ENCODE measurements at places on chromosomes 11 and 22. TPM values are rescaled to one million over a fixed set of nuclear protein-coding genes. Genes with fewer than 3 reads are reported as not detected.

- peak; percentile 51 for DNase-seq
These were observed 1.4 kb downstream of the ARHGAP20 start for GRCh38 chr11:110710628-110711381.

DNA sequence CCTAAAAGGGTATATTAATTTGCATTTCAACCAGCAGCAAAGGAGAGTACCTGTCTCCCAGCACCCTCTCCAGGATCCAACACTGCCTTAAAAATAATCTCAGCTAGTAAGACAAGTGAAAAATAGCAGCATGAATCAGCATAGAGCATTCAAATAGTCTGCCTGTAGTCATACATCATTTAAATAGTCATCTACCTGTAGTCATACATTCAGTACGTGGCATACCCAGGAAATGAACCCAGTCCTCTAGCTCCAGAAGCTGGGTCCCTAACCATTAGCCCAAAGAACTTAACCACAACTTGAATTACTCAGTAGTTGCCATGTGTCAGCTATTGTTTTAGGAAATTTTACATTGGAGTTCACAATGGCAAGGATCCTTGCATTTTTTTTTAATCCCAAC, 9.3 kb downstream of the TENM4 start:
- DNase-seq, result no peak

- no peak for DNase-seq
These were observed 21.4 kb upstream of the HMOX1 start for GRCh38 chr22:35359380-35360065.

DNA sequence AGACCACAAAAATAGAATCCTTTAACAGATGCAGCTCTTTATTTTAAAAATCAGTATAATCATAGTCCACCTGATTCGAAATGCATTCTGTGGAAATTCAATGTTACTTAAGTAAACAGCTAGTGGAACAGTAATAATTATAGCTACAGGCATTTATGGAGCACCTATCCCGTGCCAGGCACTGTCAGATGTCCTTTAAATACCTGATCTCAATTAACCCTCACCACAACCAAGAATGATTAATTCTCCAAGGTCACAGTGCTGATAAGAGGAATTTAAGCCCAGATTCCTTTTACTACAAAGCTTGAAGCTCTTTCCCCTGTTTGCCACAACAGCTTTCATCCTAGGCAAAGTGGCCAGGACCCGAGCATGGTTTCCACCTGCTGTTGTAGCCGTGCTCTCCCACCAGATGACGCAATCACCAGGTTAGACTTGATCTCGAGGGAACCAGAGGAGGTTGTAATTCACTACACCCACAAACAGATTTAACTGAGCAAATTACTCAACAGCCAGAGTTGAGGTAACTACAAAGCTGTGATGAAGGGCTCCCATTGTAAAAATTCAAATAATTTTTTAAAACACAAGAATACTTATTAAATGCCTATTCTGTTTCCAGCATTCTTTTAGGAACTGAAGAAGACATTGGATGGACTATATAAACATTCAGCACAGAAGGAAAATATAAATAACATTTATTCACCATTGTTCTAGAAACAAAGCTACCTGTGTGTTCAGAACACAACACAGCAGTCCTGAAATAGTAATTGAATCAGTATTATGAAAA, 10.3 kb downstream of the PRDM10 start:
- DNase-seq, result peak; percentile 18

DNA sequence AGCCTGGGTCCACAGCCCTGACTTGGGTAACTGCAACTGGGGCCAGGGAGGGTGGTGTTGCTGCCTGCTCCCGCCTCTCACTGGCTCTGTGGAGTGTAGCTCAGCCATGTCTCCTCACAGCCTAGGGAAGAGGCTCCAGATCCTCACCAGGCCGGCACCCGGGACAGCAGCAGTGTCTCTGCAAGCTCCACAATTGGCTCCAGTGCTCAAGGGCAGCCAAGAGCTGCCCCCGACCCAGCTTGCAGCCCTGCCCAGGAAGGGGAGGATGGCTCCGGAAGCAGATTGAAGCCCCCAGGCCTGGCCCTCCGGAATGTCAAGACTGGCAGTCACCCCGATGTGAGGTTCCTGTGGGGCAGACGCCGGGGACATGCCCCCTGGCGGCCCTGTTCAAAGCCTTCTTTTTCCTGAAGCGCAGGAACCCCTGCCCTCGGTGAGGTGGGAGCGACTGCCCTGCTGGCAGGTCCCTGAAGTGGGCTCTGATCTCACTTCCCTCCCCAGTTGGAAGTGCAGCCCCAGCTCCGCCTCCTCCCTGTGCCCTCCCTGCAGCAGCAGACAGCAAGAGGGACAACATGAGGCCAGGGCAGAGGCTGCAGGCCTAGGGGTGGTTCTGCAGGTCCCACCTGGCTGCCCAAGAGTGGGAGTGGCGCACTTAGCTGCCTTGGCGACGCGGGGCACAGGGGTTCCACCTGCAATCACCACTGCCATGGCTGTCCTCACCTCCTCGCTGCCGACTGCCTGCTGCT, 816.2 kb upstream of the LUZP2 start:
- DNase-seq, result no peak

DNA sequence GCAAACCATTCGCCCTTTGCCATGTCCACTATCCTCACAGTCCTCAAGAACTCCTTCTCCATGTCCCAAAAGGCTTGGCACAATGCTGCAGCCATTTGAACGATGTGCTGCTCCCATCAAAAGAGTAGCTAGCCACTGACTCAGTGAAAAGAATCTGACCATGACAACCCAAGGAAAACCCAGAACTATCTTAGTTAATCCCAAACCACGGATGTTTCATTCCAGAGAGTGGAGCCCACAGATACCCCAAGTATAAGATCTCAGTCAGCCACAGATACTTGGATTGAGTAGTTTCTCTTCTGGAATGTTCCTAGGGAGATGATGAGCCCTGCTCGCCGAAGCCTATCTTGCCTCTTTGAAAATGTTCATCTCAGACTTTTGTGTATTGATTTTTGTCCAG, 176.9 kb downstream of the NAV2 start:
- DNase-seq, result no peak

DNA sequence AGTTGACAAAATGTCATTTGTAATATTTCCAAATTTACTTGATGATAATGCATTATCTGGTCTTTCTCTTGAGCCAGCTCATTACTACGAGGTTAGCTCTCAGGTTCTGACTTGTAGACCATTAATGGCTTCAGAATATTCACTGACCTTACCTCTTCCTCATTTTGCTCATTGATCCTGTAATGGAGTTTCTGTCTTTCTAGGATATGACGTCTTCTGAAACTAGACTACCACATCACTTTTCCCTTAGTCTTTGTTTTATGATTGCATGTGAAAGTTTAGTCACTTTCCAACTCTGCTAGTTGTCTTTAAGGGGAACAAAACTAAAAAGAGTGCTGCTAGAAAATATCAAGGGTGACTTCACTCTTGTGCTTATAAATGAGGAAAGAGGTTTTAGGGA, 697.6 kb downstream of the JRKL start:
- DNase-seq, result no peak

DNA sequence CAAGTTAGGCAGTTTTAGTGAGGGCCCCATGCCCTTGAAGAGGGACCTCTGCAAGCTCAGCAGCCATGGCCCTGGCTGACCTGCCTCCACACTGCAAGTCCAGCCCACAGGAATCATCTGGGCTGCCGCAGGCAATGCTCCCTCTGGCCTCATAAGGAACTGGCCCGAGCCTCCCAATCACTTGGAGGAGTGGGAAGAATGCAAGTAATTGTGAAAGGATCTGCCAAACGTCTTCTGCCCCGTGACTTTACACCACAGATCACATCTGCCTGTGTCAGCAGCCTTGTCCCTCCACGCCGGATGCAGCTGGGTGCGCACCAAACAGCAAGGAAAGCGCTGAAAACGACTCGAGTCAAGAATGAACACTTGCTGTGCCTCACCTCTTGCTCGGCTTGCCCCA, 23.8 kb downstream of the OPCML start:
- peak; percentile 21 for DNase-seq

- no peak for DNase-seq
These were observed 51.9 kb downstream of the TEAD1 start for GRCh38 chr11:12725863-12726682.

GRCh38 chr11:132862933-132863332, 669.4 kb downstream of the OPCML start:
- no peak for DNase-seq

DNA sequence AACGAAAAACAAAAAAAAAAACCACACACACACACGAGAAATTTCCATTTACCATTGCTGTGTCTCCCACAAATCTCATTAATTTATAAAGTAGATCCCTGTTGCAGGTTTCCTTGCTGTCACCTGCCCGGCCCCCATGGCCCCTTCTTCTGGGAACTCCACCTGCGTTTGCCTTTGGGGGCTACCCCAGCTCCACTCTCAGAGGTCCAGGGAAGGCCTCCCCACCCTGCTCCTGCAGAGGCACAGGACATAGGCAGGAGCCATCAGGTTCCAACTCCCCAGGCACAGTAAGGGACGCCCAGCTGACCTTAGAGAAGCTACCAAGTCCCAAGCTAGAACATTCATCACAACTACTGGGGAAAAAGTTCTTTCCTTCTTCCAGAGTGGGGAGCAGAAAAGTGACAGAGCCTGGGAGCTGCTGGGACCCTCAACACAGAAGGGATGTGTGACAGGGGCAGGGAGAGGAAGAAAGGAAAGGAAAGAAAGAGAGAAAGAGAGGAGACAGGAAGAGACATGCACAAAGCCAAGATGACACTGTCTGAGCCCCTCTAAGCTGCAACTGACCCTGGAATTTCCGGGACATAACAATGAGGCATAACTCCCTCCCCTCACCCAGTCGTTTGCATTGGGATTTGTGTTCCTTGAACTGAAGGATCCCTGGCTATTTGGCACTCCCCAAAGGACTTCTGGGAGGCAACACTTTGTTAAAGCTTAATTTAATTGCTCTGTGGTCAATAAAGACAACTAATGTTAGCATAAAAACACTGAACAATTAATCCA, 175.7 kb downstream of the SHANK2 start:
- no peak for DNase-seq

GRCh38 chr22:49961601-49962011, 1.0 kb downstream of the PIM3 start:
- no peak for DNase-seq

GRCh38 chr22:19611590-19611989, 87.4 kb upstream of the CLDN5 start:
- DNase-seq, result no peak

DNA sequence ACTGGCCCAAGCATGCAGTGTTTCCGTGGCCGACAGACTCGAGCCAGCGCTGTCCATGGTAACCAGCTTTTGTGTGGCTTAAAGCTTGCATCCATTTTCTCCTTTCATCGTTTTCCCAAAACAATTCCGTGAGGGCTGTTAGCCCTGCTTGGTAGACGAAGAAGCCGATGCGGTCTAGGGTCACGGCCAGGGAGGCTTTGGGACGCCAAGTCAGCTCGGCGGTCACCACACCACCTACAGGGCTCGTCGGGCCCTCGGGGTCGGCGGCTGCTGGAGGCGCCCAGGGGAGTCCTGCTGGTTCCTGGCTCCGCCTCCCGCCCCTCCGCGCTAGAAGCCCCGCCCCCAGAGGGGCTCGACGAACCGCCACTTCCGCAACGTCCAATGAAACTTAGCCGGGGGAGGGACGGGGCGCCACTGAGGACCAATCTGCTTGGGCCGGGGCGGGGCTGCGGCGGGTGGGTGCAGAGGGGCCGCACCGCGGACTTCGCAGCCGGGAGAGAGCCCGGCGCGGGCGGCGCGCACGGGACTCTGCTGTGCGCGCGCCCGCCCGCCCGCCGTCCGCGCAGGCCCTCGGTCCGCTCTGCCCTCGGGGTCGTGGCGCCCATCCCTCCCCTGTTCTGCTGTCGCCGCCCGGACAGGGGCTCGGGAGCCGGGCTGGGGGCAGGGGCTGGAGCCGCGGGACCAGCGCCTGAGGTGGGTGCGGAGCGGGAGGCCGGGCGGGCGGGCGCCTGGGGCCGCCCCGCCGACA, at the start of gene TIGD3:
Gene TIGD3 (plus strand): TSS at position 487 of the 748 bp plus-strand sequence. CDS start 1,058 bp downstream, outside the sequence.
- peak; percentile 99 for DNase-seq

- peak; percentile 64 for DNase-seq
These were observed 5.0 kb downstream of the ZP1 start for GRCh38 chr11:60872124-60872960.

- peak; percentile 60 for DNase-seq
These were observed 274.0 kb downstream of the BRD1 start for GRCh38 chr22:49553518-49554295.

DNA sequence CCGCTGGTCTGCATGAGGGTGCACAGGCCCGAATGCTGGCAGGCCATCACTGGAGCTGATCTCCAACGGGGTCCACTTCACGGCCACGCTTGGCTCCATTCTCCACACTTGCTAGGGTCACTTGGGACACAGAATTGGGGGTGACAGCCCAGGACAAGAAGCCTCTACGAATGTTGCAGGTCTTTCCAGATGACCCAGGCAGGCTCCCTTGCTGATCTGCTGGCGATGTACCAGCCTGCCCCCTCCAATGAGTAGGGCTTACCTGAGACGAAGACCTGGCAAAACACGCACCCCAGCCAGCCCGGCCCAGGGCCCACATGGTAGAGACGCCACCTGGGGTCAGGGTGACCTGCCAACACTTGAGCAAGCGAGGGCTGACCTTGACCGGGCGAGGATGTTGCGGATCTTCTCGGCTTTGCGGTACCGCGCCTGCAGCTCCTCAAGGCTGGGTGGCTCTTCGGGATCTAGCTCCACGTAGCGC, 44.9 kb downstream of the C11orf58 start:
- no peak for DNase-seq

GRCh38 chr22:31055635-31056159, 25.4 kb upstream of the SMTN start:
- DNase-seq, result peak; percentile 94

The OR8D4 gene
- total RNA-seq, result 0.21 TPM

The CYTH4 gene
- total RNA-seq, result 20.5 TPM

The SHANK2 gene
- 5.9 TPM for total RNA-seq

The MAP6 gene
- 8.9 TPM for total RNA-seq
